ENCODE measurements at places on chromosomes 5 and 9. TPM values are rescaled to one million over a fixed set of nuclear protein-coding genes. Genes with fewer than 3 reads are reported as not detected.

DNA sequence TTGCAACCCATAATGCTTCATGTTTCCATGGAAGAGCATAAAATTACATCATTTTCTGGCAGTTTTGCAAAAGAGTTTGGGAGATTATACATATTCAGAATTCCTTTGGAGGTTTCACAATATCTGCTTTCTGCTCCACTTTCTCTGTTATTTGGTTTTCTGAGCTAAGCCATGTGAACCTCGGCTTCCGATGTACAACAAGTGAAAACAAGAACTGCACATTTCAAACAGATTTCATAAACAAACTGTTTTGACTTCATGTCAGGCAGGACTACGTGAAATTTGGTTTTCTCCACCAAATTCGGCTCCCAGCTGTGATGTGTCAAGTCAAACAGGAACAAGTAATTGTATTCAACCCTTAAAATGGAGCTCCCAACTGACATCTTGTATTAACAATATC, 609.8 kb downstream of the IRX1 start:
- no peak for DNase-seq

GRCh38 chr5:178078197-178079010, 34.9 kb upstream of the N4BP3 start:
- no peak for DNase-seq

DNA sequence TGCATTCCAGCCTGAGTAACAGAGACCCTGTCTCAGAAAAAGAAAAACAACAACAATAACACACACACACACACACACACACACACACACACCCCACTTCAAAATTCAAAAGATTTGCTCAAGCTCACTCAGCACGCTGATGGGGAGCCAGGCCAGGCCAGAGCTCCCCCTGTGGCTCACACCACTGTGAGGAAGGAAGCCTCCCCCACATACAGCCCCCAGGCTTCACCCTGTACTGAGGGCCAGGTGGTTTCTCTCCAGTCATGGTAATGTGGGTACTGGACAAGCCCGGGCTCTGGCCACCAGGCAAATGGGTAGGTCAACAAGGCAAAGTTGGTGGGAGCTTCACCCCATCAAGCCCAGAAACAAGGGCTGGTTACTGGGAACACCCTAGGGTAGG, 19.0 kb downstream of the ATOX1 start:
- no peak for DNase-seq

DNA sequence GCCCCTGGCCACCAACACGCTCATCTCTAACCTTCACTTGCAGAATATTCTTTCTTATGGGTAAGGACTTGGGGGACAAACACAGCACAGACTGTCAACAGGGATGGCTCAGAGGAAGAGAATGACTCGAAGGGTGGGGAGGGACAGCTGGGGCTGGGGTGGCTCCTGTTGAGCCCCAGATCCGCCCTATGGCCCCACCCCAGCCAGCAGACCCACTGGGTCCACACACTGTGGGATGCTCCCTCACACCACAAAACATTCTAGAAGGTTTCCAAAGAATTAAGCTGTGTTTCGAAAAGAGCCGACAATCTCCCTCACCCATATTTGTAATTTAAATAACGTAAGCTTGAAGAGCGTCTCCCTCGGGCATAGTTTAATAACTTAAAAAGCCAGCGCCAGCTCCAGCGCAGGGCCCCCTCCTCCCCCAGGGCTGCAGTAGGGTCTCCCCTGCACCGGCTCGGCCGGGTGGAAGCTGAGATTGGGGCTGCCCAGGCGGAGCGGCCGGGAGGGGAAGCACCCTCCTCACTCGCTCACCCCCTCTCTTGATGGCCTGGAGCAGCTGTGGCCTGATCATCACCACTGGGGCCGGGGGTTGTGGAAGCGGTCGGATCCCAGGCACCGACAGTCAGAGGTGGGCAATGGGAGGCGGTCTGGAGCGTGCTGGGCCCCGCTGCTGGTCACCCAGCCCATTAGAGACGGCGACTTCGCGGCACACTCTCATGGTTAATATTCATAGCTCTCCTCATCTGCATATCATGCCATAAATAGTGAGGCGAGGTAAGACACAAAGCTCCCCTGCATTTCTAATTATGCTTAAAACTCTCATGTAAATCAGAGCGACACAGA, 37.6 kb downstream of the NACC2 start:
- DNase-seq, result no peak

The F12 gene
- 6.7 TPM for total RNA-seq

DNA sequence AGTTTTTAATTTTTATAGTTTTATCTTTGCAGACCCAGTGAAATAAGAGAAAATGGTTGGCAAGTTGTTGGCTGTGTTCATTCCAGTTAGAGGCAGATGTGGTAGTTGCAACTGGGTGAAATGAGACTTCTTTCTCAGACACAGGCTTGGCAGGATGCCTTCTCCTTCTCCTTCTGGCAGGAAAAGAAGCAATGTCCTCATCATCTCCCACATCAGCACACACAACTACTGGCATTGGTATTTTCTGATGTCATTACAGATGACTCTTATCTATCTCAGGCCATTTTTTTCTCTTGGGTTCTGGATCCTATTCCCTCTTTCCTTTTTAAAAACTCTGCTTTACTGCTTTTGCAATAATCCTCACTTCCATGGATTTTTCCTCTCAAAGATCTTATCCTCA, 103.3 kb upstream of the EDIL3 start:
- DNase-seq, result no peak

- DNase-seq, result no peak
Measured at GRCh38 chr5:118519466-118519865, 468.9 kb downstream of the DTWD2 start.

- no peak for DNase-seq
Measured at GRCh38 chr5:53913941-53914340, 353.5 kb downstream of the NDUFS4 start.

DNA sequence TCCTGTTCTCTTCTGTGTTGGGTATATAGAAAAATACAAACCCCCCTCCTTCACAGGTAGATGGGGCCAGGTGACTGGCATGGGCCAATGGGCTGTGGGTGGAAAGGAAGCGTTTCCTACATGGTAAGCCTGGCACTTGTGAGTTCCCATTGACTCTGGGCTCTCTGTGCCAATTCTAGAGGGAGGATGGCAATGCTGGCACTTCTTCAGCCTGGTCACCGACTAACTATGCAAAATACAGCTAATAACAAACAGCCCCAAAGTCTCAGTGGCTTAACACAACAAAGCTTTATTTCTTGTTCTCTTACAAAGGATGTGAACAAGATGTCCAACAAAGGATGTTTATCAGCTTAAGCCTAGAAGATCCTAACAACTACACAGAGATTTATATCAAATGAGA, 258.1 kb downstream of the SYK start:
- no peak for DNase-seq

The CCL28 gene
- 15.0 TPM for total RNA-seq

The UGT3A1 gene
- total RNA-seq, result not detected

The KCNIP1 gene
- total RNA-seq, result not detected

Measured in activated T-cell treated with anti-CD3 and anti-CD28 coated beads, Interleukin-2, amount 50 U/mL, for 72 hours (primary cell).